Left cardiac atrium (tissue), 4 donors: ENCODE measurements at places on chromosomes 3 and 15. TPM values are rescaled to one million over a fixed set of nuclear protein-coding genes. Genes with fewer than 3 reads are reported as not detected.

GOLGA6A gene
- total RNA-seq = not detected

MCTP2 gene
- total RNA-seq = 2.3 TPM

GPR156 gene
- total RNA-seq = 0.29 TPM

CCDC13 gene
- total RNA-seq = not detected

RYR3 gene
- 0.15 TPM for total RNA-seq

CHL1 gene
- 67.0 TPM for total RNA-seq
